Activated CD4-positive, alpha-beta T cell treated with anti-CD3 and anti-CD28 coated beads for 4 hours (primary cell): ENCODE measurements at places on chromosomes 2 and 18.

- no peak for DNase-seq
Observed at GRCh38 chr2:222709191-222709891, 37.9 kb downstream of the MOGAT1 start.

- DNase-seq: no peak
Observed at GRCh38 chr2:25246001-25246400, 77.6 kb upstream of the POMC start.

DNA sequence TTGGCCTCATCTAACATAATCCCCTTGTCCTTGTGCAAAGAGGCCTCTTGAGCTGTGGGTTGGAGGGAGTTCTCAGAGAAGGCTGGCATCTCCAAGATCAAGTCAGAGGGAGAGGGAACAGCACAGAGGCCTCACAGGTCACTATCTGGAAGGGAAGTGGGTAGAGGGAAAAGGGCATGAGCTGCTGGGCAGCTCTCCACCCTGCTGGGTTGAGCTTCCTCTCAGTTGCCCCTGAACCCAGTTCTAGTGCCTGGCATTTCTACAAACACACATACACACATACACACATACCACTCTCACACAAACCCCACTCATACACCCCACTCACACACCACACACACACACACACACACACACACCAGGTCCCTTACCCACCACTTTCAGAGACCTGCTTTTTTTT lies 30.3 kb upstream of the RMP24 start:
- DNase-seq: no peak

DNA sequence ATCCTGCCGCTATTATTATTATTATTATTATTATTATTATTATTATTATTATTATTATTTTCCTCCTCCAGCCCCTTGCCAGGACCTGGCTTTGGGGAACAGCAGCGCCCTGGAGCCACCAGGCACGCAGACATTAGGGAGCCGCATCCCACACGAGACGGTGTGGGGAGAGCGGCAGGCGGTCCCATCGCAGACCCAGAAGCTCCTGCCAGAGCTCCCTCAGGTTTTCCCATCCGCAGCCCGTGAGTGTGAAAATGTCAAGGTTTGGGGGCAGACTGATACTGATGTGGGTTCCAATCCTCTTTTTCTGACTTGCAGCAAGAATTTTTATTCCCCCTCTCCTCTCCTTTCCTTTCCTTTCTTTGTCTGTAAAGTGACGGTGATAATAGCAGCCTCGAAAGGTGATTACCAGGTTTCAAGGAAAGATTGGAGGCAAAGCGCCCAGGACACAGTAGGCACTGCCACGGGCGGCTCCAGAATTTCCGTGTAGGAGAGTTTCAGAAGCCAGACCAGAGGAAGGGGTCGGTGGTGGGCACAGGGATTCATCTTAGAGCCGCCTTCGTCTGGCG lies 816 bp downstream of the SCTR start:
- DNase-seq: no peak

- DNase-seq: no peak
Observed at GRCh38 chr18:66129248-66129647, 378.4 kb downstream of the CDH7 start.

DNA sequence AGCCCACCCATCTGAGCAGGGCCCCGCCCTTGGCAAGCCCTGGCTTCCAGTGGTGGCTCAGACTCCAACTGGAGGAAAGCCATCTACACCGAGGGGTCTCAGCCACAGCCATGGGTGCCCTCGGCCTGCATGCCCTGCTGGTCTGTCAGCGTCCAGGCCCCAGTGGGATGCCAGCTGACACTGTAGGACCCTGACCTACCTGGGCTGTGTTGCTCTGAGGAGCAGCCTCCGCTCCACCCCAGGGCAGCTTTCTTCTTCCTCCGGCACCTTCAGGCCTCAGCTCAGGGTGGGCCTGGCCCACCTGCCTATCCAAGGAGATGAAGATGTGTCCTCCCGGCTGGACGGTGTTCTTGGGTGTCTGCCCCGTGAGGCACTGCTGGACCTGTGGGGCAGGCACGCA lies 13.9 kb upstream of the ARHGEF4 start:
- DNase-seq: no peak

GRCh38 chr2:240985881-240986786 lies 12.3 kb upstream of the SNED1 start:
- no peak for DNase-seq
